ENCODE measurements at places on chromosomes 5 and 9.

GRCh38 chr5:15384176-15384575, 115.8 kb upstream of the FBXL7 start:
- DNase-seq = no peak

DNA sequence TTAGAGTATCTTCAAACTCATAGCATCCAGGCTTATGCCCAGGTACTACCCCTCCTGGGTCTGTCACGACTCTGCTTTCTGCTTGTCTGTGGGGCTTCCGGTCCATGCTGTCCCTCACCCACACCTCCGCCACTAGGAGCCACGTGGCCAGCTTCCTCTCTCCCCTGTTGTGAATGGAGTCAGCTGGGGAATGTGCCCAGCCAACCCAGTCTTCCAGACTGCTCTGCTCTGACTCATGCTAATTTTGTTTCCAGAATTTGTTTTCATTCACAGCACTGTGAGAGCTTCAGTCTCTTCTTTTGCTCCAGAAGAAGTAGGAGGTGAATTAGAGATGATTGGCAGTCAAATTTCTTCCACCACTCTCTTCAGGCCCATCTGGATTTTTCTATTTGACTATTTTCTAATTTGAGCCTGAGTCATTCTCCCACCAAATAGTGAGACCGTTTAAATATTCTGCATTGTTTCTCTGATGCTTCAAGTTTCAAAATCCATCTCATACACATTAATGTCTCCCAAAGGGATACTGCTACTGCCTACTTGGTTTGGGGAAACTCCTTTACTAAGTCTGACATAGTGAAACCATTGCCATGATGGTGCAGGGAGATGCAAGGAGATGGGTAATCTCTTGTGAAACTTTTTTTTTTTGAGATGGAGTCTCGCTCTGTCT, 424.1 kb upstream of the KIF2A start:
- no peak for DNase-seq

GRCh38 chr9:81245254-81245956, 443.9 kb downstream of the TLE1 start:
- DNase-seq = no peak

DNA sequence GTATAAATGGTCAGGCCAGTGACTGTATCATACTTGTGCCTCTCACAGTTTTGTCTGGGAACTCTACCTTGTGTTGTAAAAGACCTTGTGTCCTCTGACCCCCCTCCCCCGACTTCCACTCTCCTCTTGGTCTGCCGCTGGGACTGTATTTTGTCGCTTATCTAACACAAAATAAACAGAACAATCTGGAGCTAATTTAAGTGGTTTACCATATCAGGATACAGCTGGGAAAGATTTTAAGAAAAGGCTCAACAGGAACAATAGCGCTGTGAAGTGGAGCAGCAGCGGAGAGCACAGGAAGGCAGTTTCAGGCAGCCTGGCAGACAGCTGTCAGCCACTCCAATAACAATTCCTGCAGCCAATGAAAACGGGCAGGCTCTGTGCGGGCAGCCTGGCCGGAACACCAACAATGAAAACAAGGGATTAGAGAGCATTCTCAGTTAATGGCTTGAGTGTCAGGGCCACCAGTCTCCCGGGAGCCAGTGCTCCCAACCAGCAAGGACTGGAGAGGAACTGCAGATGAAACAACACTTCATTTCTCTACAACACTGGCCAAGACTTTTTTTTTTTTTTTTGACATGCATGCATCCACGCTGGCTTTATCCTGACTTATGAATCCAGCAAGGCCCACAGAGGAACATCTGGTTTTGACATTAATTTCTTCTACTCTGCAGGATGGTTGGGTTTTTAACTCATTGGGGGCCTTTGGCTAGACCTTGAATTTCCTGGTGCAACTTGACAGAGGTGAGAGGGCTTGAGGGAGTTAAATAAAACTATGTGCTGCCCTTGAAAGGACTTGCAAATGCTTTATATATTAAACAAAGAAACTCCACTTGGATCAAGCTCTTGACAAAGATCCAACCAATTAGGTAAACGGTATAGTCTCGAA, 76.7 kb downstream of the ARSB start:
- DNase-seq = no peak

All from stimulated activated CD8-positive, alpha-beta memory T cell treated with anti-CD3 and anti-CD28 coated beads, Interleukin-4, amount 100 ng/mL, for 24 hours (primary cell).